CD4-positive, alpha-beta memory T cell (primary cell): ENCODE measurements at places on chromosomes 1 and 21.

DNA sequence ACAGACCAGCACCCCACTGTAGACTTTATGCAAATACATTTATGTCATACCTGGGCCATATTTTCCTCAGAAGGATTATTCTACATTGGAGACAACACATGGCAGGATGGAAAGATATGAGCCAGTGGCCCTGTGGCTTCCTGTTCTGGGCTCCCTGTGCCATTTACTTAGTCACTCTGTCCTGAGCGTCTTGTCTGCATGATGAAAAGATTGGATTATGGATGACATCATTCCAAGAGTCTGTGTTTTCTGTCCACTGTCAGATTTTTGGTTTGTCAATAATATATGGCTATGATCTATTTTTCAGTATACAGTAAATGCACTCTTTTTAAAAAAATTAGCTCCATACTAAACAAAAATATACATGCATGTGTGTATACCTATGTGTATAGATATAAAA is 30.8 kb downstream of the IGSF5 start:
- no peaks in the 10 kb centered on the region for H3K36me3 ChIP-seq
- no peaks in the 10 kb centered on the region for H3K27me3 ChIP-seq
- DNase-seq, result no peak
- H3K27ac ChIP-seq, result no peak overlapping the region

DNA sequence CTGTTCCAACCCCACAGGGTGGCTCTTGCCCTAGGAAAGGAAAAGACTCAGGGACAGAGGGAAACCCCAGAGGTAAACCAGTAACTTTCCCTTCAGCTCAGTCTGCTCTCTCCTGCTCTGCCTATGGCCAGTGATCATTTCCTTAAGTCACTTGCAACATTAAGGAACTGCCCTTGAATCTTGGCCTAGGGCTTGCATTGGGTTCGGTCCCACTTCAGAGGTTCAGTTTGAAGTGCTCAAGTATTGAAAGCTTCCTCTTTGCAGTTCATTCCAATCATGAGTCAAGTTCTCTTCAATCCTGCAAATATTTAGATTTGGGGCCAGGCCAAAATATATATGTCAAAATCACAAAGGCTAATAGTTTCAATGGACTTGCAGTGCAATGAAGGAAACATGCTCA is 97.7 kb upstream of the IRF2BP2 start:
- H3K27me3 ChIP-seq, result no peaks in the 10 kb centered on the region
- no peak overlapping the region for H3K4me3 ChIP-seq
- peaks cover 11% of the 10 kb centered on the region for H3K4me1 ChIP-seq
- DNase-seq, result no peak

DNA sequence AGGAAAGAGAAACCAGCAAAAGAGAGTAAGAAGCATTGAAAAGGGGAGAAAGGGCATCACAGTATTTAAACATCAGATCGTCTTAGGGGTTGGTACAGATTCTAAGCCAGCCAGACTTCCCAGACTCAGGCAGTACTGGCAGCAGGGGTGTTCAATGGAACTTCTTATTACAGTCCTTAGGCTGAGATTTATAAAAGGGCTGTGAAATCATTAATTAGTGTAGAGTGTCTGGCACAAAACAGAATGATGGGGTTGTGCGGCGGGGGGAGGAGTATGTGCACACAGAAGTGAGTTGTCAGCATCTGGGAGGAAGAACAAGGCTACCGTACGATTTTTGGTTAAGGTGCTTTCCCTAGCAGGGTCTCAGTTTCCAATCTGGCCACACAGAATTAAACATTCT is 38.2 kb downstream of the ARHGEF11 start:
- DNase-seq, result no peak
- H3K4me3 ChIP-seq, result no peak overlapping the region
- H3K27me3 ChIP-seq, result no peaks in the 10 kb centered on the region

- H3K27me3 ChIP-seq, result no peaks in the 10 kb centered on the region
- DNase-seq, result no peak
- no peaks in the 10 kb centered on the region for H3K4me1 ChIP-seq
- no peak overlapping the region for H3K27ac ChIP-seq
Measured at GRCh38 chr1:153553830-153554541, 4.9 kb upstream of the S100A3 start.

DNA sequence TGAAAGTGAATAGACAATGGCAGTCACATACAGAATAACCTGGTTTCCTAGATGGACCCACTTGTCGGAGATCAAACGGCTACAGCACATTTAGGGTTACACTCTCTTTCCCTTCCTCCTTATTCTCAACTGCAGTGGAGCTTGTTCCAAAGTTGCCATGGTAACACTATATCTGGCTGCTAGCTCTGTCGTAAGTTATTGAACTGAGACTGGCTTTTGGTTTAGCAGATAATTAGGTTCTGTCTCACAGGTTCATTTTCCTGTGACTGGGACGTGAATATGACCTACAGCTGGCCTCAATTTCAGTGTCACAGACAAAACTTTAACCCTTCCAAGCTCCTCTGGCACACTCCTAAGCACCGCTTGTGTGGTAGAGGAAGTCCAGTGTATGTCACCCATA is 875.8 kb downstream of the USP25 start:
- H3K4me3 ChIP-seq, result no peak overlapping the region
- no peaks in the 10 kb centered on the region for H3K36me3 ChIP-seq
- H3K27me3 ChIP-seq, result no peaks in the 10 kb centered on the region
- no peak for DNase-seq
- H3K27ac ChIP-seq, result no peak overlapping the region

GRCh38 chr1:63642901-63643300 is 49.7 kb downstream of the PGM1 start:
- H3K4me1 ChIP-seq, result no peaks in the 10 kb centered on the region
- no peak overlapping the region for H3K27ac ChIP-seq
- DNase-seq, result no peak
- H3K36me3 ChIP-seq, result peaks cover 4% of the 10 kb centered on the region
- no peak overlapping the region for H3K4me3 ChIP-seq

GRCh38 chr1:166322470-166322869 is 155.7 kb upstream of the FAM78B start:
- no peak overlapping the region for H3K27ac ChIP-seq
- no peaks in the 10 kb centered on the region for H3K36me3 ChIP-seq
- no peak overlapping the region for H3K4me3 ChIP-seq
- DNase-seq, result no peak

DNA sequence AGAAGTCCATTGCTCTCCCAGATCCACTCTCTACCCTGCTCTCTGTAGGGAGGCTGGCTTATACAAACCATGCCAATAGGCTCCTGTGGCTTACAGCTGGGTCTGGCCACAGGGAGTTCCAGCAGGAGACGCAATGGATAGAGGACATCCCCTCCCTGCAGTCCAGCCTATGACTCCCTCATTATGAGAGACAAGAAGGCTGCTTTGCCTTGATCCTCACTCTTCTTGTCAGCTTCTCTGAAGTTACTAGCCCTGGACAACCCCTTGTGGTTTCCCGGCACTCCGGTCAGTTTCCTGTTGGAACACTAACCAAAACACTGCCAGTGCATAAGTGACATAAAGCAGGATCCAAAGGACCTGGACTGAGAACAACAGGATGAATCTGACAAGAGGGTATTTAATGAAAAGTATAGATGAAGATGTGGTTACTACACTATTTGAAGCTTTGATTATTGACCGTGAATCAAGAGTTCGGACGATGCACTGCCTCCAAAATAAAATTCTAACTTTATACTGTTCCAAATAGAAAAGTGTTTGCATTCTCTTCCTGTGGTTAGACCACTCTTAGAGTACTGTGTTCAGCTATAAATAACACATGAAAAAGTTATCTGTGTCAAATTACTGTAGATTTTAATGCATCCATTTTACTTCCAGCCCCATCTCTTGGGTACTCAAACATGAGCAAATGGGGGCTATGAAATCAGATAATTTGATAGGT is 32.7 kb upstream of the ZNF326 start:
- H3K4me3 ChIP-seq, result no peak overlapping the region
- H3K4me1 ChIP-seq, result peaks cover 8% of the 10 kb centered on the region
- DNase-seq, result no peak
- H3K36me3 ChIP-seq, result no peaks in the 10 kb centered on the region

- no peak within 1 kb of the TSS for H3K27ac ChIP-seq
- no peak within 1 kb of the TSS for H3K4me3 ChIP-seq
- H3K36me3 ChIP-seq, result no peaks in the 10 kb centered on the region
- no peaks in the 10 kb centered on the region for H3K27me3 ChIP-seq
- DNase-seq, result no peak
Measured at GRCh38 chr1:54547601-54548388, at the start of gene ACOT11. Gene ACOT11 (plus strand): TSS chr1:54548228. CDS start chr1:54548310, 82 bp downstream.

DNA sequence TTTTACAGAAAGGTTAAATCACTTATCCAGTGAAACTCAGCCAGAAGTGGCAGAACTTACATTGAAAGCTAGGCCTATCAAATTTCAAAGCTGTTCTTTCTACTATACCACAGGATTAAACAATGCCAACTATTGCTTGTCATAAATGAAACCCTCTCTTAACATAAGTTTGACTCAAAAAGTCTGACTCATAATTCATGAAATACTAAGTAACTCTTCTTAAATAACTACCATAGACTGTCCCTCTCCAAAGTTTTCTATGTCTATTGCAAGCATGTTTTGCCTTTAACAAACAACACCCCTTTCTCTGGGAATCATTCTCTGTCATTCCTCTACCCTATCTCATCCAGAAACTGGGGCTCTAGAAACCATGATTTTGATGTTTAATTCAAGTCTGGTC is 109.5 kb upstream of the UBE2U start:
- H3K4me3 ChIP-seq, result no peak overlapping the region
- H3K27me3 ChIP-seq, result no peaks in the 10 kb centered on the region
- DNase-seq, result no peak
- H3K4me1 ChIP-seq, result no peaks in the 10 kb centered on the region

GRCh38 chr1:186605762-186606350 is 74.4 kb downstream of the PTGS2 start:
- no peak overlapping the region for H3K4me3 ChIP-seq
- no peaks in the 10 kb centered on the region for H3K36me3 ChIP-seq
- H3K27me3 ChIP-seq, result no peaks in the 10 kb centered on the region
- no peak for DNase-seq

DNA sequence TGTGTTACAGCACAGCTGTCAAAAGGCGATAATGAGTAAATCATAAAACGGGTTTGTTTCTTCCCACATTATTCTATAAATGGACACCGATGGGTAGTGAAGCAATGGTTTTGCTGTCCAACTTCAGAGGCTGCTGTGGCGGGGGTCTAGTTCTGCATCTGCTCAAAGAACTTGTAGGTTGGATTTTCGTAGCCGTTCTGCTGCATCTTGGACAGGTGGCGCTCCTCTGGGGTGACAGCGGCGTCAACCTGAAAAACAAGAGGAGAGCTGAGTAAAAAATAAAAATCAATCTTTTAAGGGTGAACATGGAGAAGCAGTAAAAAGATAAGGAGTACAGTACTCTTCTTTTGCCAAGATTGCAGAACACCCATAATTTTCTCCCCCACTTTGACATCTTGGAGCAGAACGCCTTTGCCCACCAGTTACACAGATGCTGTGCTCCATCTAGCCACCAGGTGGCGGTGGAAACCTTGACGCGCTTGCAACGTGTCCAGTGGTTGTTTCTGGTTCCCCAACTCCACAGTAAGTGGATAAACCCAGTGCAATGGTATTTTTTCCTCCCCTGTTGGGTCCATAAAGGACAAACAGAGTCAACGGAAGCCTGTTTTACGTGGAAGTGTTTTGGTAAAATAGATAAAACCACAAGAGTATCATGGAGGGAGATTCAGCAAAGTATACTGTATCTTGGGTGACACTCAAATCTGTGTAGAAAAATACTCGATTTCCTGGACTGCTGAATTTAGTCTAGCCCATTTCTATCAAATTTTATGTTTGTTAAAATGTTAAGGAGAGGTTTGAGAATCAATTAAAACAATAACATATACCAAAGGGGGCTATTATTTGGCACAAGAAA is 147.0 kb downstream of the GABPA start:
- DNase-seq, result peak; percentile 56
- H3K27ac ChIP-seq, result no peak overlapping the region
- H3K36me3 ChIP-seq, result no peaks in the 10 kb centered on the region
- H3K27me3 ChIP-seq, result no peaks in the 10 kb centered on the region
- no peaks in the 10 kb centered on the region for H3K4me1 ChIP-seq
- H3K4me3 ChIP-seq, result no peak overlapping the region

GRCh38 chr1:218496561-218496960 is 151.4 kb downstream of the TGFB2 start:
- H3K27ac ChIP-seq, result no peak overlapping the region
- no peaks in the 10 kb centered on the region for H3K36me3 ChIP-seq
- H3K4me3 ChIP-seq, result no peak overlapping the region

DNA sequence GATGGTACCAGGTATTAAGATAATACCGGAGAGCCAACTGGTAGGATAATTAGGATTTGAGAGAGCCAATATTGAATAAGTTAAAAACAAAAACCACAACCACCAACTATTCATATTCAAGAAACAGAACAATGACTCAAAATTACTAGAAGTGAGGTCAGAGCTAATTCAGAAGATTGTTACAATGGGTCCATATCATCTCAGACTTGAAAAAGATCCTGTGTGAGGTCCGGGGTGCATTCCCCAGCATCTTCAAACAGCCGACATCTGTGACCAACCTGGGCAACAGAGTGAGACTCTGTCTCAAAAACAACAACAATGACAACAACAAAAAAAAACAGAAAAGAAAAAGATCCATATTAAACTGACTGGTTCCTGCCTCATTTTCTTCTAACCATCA is 18.6 kb downstream of the AK2 start:
- no peak for DNase-seq
- H3K27ac ChIP-seq, result no peak overlapping the region
- no peak overlapping the region for H3K4me3 ChIP-seq
- H3K27me3 ChIP-seq, result no peaks in the 10 kb centered on the region
- no peaks in the 10 kb centered on the region for H3K4me1 ChIP-seq
- H3K36me3 ChIP-seq, result peaks cover 62% of the 10 kb centered on the region

- H3K4me1 ChIP-seq, result no peaks in the 10 kb centered on the region
- H3K27ac ChIP-seq, result no peak overlapping the region
- DNase-seq, result no peak
- no peak overlapping the region for H3K4me3 ChIP-seq
- no peaks in the 10 kb centered on the region for H3K36me3 ChIP-seq
Measured at GRCh38 chr1:196196486-196196885, 411.8 kb downstream of the KCNT2 start.

DNA sequence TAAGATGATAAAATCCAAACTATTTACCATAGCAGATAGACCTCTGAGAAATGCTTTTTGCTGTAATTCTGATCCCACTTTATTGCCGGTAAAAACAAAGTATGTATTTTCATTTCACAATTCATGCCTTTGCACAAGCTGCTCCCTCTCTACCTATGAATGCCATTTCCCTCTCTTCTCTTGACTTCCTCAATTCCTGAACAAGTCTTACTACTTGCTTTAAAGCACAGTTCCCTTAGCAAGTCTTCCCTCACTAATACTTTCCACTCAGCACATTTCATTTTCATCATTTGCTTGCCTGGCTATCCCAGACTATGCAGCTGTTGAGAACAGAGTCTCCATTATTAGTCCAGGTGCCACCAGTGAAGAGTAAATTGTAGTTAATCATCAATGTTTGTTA is 13.8 kb downstream of the GPATCH2 start:
- no peak overlapping the region for H3K4me3 ChIP-seq
- no peaks in the 10 kb centered on the region for H3K27me3 ChIP-seq
- peaks cover 6% of the 10 kb centered on the region for H3K36me3 ChIP-seq
- no peak for DNase-seq
